ENCODE measurements at places on chromosomes 13 and 19. TPM values are rescaled to one million over a fixed set of nuclear protein-coding genes. Genes with fewer than 3 reads are reported as not detected.

DNA sequence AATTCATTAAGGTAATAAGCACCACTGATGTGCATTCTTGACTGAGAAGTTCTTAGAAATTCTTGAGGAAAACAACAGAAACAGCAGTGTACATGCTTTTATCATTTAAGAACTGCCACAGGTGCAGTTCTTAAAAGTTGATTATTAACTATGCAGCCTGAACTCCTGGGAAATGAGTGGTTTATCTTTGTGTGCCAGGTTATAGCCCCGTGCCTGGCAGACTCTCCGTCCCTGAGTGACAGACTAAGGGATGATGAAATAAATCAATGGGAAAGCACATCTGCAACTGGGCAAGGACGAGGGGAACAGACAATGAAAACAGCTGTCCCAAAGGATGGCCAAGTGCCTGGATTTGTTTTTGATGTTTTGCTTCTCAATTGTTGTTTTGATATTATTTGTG lies 84.4 kb upstream of the SPATA13 start:
- no peak for DNase-seq

DNA sequence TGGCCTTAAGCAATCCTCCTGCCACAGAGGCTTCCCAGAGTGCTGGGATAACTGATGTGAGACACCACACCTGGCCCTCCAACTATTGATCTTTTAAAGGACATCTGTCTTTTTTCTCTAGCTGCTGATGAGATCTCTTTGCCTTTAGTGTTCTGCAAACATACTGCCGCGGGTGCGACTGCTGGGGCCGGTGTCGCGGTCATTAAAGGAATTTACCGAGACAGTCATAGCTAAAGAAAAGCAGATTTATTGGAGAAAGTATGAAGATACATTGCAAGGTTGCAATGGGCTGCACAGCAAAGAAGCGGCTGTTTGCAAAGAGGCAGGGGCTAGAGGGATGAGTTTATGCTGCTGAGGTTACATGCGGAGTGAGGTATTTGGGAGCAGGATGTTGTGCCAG lies 31.2 kb upstream of the LRRC4B start:
- DNase-seq: no peak

GRCh38 chr19:38554676-38555141 lies 63.0 kb downstream of the MAP4K1 start:
- DNase-seq: no peak

- DNase-seq: no peak
These were observed 997 bp upstream of the CACNG8 start for GRCh38 chr19:53961523-53962356.

The VMAC gene
- 2.3 TPM for total RNA-seq

The HPN gene
- total RNA-seq: 3.2 TPM

GRCh38 chr19:6064336-6065073 lies 45.8 kb downstream of the RFX2 start:
- no peak for DNase-seq

- no peak for DNase-seq
These were observed 527.5 kb downstream of the RFC3 start for GRCh38 chr13:34345258-34345965.

The DACH1 gene
- 1.2 TPM for total RNA-seq

The SIAH3 gene
- 0.05 TPM for total RNA-seq

The LRRC8E gene
- total RNA-seq: 1.00 TPM

DNA sequence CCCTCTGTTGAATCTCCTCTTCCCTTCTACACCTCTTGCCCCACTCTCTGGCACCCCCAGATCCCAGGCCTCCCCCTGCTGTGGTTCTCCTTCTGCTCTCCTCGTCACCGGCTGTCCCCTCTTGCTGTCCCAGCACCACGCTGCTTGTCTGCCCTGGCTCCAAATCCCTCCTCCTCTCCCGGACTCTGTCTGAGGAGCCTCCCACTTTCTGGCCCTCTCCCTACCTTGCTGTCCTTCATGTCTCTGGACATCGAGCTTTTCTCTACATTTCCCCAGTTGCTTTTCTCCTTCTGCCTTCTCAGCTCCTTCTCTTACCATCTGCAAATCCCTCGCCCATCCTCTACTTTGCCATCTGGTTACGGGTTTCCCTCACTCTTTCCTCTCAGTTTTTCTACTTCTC lies 1.2 kb downstream of the ZNF347 start:
- no peak for DNase-seq

All from heart left ventricle (tissue), 16 donors.